ENCODE measurements at places on chromosomes 4 and X.

DNA sequence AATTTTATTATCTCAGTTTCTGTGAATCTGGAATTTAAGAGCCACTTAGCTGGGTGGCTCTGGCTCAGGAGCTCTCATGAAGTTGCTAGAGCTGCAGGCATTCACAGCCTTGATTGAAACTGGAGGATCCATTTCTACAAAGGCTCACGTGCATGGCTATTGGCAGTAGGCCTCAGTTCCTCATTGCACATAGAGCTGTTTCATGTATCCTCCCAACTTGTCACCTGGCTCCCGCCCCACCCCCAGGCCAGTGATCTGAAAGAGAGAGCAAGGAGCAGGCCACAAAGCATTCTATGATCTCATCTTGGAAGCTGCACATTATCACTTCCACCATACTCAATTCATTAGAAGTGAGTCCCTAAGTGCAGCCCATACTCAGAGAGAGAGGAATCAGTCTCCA, 18.5 kb upstream of the AP1AR start:
- no peak for DNase-seq

- DNase-seq: no peak
Measured at GRCh38 chrX:103398421-103398864, 22.1 kb downstream of the BEX3 start.

- DNase-seq: no peak
Measured at GRCh38 chr4:33780952-33781791, 2463.1 kb downstream of the ARAP2 start.

DNA sequence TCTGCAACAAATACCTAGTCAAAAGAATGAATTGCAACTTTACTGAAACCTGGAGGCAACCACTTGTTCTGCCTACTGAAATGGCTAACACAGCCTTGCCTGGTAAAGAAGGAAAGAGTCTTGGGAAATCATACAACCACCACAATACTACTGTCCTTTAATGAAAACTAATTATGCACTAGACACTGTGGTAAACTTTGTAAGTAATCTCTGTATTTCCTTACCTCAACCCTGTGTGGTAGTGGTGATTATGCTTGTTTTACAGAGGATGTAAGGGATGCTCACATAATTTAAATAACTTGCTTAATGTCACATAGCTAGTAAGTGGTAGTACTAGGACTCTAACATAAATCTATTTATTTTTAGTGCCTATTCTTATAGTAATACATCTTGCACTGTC, 44.7 kb downstream of the TMEM156 start:
- DNase-seq: no peak

GRCh38 chrX:19672222-19672812, 157.0 kb upstream of the MAP3K15 start:
- DNase-seq: no peak

- no peak for DNase-seq
Measured at GRCh38 chrX:54695231-54695630, 102.8 kb downstream of the ITIH6 start.

GRCh38 chr4:576991-577498, 950 bp upstream of the TMEM271 start:
- DNase-seq: no peak

DNA sequence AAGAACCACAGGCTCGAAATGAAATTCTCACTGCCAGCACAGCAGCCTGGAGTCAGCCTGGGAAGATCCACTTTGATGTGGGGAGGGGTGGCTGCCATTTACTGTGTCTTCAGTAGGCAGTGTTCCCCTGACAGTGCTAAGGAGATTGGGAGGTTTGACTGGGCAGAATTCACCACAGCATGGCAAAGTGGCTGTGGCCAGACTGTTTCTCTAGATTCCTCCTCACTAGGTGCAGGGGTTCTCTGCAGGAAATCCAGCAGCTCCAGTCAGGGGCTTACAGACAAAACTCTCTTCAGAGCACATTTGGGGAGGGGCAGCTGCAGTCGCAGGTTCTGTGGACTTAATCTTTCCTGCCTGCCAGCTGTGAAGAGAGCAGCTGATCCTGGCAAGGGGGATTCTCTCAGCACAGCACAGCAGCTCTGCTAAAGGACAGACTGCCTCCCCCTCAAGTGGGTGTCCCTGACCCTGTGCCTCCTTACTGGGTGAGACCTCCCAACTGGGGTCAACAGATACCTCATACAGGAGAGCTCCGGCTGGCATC, 1174.0 kb downstream of the RAPGEF2 start:
- no peak for DNase-seq

- no peak for DNase-seq
Measured at GRCh38 chr4:85154591-85154990, 188.1 kb upstream of the WDFY3 start.

DNA sequence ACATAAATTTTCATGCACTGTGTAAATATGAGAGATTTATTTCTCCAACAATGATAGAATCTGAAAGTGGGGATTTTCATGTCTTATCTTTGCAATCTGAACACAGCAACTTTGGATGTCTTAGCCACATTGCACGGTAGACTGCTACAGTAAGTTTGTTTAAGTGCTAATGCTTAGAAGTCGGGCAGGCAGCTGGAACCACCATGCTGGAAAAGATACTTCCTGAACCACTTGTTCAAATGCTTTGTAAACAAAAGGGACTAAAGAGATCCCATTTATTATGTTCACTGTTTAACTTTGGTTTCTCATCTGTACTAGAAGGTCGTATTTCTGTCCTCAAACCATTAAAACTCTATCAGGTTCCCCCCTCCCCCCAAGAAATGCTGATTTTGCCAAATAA, 555.9 kb upstream of the DIPK2B start:
- DNase-seq: no peak

- no peak for DNase-seq
Measured at GRCh38 chr4:121227341-121227792, 63.2 kb upstream of the TNIP3 start.

Measured in psoas muscle (tissue), 8 donors.